ENCODE measurements at places on chromosomes 11 and 22. TPM values are rescaled to one million over a fixed set of nuclear protein-coding genes. Genes with fewer than 3 reads are reported as not detected.

C22orf42 gene
- total RNA-seq, result not detected

TRIM64C gene
- not detected for total RNA-seq

DNA sequence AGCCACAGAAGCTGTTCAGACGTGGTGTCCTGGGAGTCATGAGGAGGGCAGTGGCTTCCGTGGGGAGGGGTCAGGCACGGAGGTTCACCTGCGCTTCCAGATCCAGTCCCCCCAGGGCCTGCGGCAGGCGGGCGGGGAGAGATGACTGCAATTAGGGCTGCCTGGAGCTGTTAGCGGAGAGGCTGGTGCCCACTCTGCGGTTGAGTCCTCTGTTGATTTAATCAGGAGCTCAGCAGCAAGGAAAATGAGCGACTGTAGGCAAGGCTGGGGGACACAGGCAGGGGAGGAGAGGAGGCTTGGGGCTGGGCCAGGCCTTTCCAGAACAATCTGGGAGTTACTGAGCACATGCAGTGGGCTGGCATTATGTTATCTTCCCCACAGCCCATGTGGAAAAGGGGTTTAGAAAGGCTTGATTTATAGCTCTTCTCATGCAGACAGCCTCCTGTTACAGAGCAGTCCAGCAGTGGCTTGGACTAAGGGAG is 13.1 kb downstream of the PLCB3 start:
- DNase-seq, result no peak

OR1S1 gene
- not detected for total RNA-seq

- DNase-seq, result no peak
These were observed 665 bp downstream of the CCS start for GRCh38 chr11:66593650-66594049.

DNA sequence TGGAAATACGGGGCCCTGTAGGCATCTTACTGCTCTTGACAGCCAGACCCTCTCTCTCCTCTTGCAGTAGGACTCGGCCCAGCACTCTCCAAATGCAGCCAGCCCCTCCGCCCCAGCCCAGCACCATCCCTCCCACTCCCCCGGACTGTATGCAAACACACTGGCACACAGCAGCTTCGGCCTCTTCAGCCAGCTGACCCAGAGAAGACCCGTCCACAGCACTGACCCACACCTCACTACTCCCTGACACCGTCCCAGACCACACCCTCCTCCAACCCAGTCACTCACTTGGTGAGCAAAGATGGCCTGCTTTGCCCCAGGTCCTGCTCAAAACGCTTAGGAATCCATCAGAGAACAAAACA is 164.6 kb downstream of the IGLL1 start:
- DNase-seq, result no peak

- DNase-seq, result no peak
These were observed 86.5 kb downstream of the MYEOV start for GRCh38 chr11:69380451-69380901.

DNA sequence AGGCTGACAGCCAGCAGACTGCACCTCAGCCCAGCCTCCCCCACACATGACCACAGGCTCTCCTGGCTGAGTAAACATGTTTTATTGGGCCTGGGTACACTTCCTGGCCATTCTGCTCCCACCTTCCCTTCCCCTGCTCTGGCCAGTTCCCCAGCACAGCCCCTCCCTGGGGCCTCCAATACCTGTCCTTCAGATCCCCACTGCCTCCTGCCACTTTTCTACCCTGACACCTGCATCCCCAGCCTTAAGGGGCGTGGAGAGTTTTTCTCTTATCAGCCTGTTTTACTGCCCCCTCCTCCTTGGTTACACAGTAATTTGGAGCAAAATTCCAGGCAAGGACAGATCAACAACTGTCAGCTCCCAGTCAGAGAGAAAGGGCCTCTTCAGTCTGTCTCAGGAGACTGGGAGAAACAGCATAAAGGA is at the start of gene ISX:
Gene ISX (plus strand): TSS at position 363 of the 423 bp plus-strand sequence. CDS start 930 bp downstream, outside the sequence.
- DNase-seq, result no peak

GRCh38 chr11:114154271-114155047 is 94.9 kb downstream of the ZBTB16 start:
- DNase-seq, result no peak

DNA sequence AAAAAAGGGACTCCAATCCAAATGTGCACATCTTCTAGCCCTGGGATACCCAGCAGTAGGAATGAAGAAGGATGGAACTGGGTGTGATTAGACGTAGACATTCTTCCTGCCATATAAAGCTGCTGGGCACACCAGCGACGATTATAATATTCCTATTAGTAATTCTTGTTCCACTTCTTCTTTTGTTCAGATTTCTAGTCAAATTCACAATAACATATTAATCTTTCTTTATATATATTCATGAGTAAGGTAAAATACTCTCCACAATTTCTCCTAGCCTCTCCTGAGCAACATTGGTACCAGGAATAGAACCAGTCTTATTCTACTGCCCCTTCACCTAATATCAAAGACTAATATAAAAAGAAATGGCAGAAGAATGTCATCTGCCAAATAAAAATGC is at the start of gene OR52E8:
Gene OR52E8 (minus strand): TSS at position 101 of the 400 bp plus-strand sequence. CDS start 0 bp downstream, at position 101.
- no peak for DNase-seq

DNA sequence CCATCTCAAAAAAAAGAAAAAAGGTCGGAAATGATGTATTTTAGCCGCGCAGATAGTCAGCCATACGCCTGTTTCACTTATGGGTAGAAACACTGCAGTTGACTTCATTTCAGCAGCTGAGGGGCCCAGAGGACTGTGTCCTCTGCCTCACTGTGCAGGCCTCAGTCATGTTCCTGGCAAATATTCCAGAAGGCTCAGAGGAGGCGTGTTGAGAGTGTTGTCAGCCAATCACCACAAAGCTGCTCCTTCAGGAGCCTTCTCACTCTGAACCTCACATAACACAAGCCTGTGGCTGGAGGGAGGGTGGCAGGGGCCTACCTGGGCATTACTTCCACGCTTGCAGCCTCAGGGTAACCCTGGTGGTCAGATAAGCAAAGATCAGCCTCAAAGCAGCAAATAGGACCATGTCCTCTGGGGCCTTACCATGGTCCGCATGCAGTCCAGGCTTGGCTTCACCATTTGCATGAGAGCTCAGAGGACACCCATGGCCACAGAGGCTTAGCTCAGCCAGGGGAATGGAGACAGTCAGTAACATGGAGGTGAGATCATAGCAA is 17.3 kb upstream of the TREH start:
- no peak for DNase-seq

OR52H1 gene
- not detected for total RNA-seq

RAB38 gene
- total RNA-seq, result 0.94 TPM

TCN2 gene
- 14.6 TPM for total RNA-seq

HYOU1 gene
- total RNA-seq, result 64.0 TPM
